T-cell (primary cell): ENCODE measurements at places on chromosomes 2 and 18. TPM values are rescaled to one million over a fixed set of nuclear protein-coding genes. Genes with fewer than 3 reads are reported as not detected.

DNA sequence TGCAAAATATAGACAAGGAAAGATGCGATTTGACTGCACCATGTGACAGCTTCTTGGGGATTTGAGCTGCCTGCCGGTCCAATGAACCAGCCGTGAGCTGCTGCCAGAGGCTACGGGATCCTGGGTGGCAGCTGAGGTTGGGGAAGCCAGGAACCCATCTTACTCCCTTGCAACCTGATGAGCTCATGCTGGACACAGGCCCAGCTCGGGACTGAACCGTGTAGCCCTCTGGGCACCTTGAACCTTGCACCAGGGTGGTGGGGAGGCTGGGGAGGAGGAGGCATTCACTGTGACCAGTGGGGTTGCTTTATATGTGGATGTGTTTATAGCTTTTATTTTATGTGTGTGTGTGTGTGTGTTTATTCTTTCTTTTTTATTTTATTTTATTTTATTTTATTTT is 9.1 kb downstream of the ALPI start:
- no peak for DNase-seq

GRCh38 chr2:241760301-241760771 is 16.3 kb upstream of the GAL3ST2 start:
- no peak for DNase-seq

The RTN4 gene
- 76.0 TPM for total RNA-seq

- DNase-seq: no peak
Measured at GRCh38 chr2:233387225-233387624, 32.9 kb downstream of the DGKD start.

The CPLX4 gene
- total RNA-seq: not detected

The RNF103 gene
- total RNA-seq: 31.6 TPM

- DNase-seq: no peak
Measured at GRCh38 chr18:48622911-48623431, 84.1 kb downstream of the CTIF start.

GRCh38 chr2:37344453-37345361 is at the start of gene QPCT:
Gene QPCT (plus strand): TSS chr2:37344630. CDS start chr2:37344732, 102 bp downstream.
- DNase-seq: peak; percentile 76

DNA sequence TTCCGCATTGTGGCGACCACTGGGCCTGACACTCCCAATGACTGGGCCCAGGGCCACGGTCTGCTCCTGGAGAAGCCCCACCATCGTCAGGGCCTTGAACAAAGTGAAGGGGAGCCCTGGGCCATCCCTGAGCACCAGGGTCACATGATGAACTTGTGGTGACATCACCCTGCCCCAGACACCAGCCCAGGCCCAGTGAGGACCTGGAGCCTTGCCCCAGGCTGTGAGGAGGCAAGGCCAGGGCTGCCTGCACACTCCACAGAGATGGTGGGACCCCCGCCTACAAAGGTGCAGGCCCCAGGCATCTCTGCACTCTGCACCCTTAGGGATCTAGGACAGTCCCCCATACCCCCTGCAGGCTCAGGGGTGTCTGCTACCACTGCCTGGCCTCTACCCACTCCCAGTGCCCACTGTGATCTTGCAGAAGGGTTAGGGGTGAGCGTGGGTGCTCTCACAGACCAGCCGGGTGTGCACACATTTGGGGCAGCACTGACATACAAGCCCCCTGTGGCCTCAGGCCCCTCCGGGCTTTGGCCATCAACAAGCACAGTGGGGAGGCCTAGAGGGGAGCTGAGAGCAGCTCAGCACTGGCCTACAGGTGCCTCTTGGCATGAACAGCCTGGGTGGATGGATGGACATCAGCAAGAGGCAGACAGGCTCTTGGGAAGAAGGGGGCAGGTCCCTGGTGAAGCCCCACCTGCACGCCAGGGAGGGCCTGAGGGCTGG is 624.0 kb upstream of the LRRTM4 start:
- no peak for DNase-seq

DNA sequence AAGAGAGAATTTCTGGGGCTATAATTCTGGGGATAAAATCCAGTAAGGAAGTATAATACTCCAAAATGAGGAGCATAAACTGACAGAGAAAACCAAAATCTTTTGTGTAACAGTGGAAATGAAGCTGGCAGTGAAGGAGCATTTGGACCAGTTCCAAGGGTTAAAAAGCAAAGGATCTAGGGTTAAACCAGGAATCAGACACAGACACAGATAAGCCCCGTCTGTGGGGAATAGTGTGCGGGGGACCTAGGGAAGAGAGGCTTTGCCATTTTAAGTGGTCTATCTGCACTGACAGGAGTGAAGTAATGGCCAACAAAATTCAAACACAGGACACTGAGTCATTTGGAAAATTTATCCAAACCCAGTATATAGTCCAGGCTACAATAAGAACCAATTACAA is 23.4 kb downstream of the SAP130 start:
- DNase-seq: no peak

GRCh38 chr2:126750506-126750905 is 94.5 kb downstream of the GYPC start:
- no peak for DNase-seq

DNA sequence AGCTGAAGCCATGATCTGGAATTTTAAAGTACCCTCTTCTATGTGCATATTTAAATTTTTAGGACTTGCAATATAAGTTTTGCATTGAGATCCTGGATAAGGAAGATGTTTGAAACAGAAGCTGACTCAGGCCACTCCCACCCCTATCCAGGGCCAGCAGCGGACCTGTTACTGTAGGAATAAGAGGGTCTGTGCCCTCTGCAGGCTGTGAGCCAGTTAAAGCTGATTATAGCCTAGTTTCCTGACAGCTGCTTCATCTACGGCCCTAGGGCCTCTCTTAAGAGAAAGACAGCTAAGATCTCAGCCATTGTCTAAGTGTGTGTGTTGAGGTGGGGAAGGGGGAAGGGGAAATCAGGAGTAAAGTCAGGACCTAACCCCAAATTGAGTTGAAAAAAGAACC is 234.0 kb downstream of the HAUS1 start:
- DNase-seq: no peak

GRCh38 chr2:191625016-191625415 is 52.9 kb upstream of the NABP1 start:
- DNase-seq: peak; percentile 48
